ENCODE measurements at places on chromosomes 6 and 20. TPM values are rescaled to one million over a fixed set of nuclear protein-coding genes. Genes with fewer than 3 reads are reported as not detected.

- H3K4me1 ChIP-seq, result no peaks in the 10 kb centered on the region
- H3K4me3 ChIP-seq, result no peak overlapping the region
- H3K27me3 ChIP-seq, result no peaks in the 10 kb centered on the region
- no peak overlapping the region for H3K27ac ChIP-seq
Measured at GRCh38 chr20:24485981-24486380, 16.6 kb downstream of the SYNDIG1 start.

GRCh38 chr6:99768166-99768565 is 161.5 kb downstream of the PRDM13 start:
- no peak for DNase-seq
- H3K36me3 ChIP-seq, result no peaks in the 10 kb centered on the region
- H3K27me3 ChIP-seq, result no peaks in the 10 kb centered on the region
- H3K27ac ChIP-seq, result no peak overlapping the region
- no peaks in the 10 kb centered on the region for H3K4me1 ChIP-seq

DNA sequence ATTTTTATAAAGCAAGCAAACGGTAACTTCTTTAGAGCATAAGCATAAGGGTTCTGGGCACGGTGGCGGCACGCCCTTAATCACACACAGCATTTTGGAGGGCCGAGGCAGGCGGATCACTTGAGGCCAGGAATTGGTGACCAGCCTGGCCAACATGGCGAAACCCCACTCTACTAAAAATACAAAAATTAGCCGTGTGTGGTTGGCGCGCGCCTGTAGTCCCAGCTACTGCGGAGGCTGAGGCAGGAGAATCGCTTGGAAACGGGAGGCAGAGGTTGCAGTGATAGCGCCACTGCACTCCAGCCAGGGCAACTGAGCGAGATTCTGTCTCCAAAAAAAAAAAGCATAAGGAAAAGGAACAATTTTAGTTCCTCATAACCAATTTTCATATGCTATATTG is 2.6 kb downstream of the SENP6 start:
- H3K4me3 ChIP-seq, result peak overlapping the region; percentile 86
- H3K36me3 ChIP-seq, result no peaks in the 10 kb centered on the region
- no peak for DNase-seq

GRCh38 chr20:46062151-46062550 is 27.6 kb downstream of the NCOA5 start:
- H3K4me3 ChIP-seq, result no peak overlapping the region
- H3K36me3 ChIP-seq, result peaks cover 35% of the 10 kb centered on the region
- H3K27me3 ChIP-seq, result peaks cover 34% of the 10 kb centered on the region
- DNase-seq, result no peak
- H3K27ac ChIP-seq, result no peak overlapping the region

DNA sequence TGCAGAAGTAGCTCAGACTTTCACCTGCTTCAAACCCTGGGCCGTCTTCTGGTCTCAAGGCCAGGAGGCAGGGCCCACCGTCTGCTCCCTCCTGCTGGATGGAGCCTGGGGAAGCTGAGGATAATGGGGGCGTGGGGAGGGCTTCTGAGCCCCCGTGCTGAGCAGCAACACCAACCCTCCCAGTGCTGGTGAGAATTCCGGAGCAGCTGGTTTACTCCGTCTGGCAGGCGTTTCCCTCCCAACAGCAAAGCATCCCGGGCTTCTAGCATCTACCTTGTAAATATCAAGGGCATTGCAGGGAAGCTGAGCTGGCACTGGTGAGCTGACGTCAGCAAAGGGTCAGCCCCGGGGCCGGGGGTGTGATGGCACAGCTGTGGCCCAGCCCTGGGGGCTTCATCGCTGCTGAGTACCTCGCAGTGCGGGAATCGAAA is 16.8 kb upstream of the CHRNA4 start:
- H3K27me3 ChIP-seq, result no peaks in the 10 kb centered on the region
- 0 out of 2 replicates have a peak overlapping the region, but pooled peaks have one; percentile 34 for H3K4me3 ChIP-seq
- peaks cover 18% of the 10 kb centered on the region for H3K4me1 ChIP-seq
- no peak for DNase-seq

GRCh38 chr20:53940360-53940702 is 130.1 kb downstream of the BCAS1 start:
- no peaks in the 10 kb centered on the region for H3K27me3 ChIP-seq
- peaks cover 35% of the 10 kb centered on the region for H3K4me1 ChIP-seq
- peak overlapping the region; percentile 38 for H3K4me3 ChIP-seq
- peak overlapping the region; percentile 72 for H3K27ac ChIP-seq
- H3K36me3 ChIP-seq, result no peaks in the 10 kb centered on the region

LST1 gene
- total RNA-seq, result not detected

ZBTB46 gene
- 26.9 TPM for total RNA-seq

DNA sequence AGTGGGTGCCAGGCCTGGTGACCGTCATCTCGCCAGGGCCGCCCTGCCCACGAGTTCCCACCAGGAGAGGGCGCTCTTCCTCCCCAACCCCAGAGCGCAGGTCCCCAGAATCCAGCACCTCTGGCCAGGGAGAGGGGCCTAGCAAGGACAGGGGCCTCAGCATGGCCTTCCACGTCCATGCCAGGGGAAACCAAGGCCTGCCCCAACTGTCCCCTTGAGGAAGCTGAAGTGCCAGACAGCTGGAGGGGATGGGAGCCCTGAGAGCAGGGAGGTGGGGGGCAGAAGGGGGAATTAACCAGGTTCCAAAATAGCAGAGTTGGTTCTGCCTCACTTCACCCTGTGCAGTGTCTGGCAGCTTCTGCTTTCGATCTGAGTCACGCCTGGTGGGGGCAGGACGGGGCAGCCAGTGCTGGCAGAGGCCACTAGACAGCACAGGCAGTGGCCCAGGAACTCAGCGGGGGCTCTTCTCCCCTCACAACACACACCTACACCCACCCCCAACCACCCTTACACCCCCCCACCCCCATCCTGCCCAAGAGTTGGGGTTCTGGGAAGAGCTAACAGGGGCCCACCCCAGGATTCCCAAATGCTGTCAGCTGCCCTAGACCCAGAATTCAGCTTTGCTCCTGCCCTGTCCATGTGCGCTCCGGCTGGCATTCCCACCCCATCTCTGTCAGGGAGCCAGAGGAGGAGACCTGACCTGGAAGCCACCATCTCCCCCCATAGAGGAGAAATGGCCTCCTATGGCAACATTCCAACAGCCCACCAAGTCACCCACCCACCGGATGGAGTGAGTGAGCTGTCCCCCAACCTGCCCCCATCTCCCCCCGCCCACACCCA is 29.2 kb downstream of the TFEB start:
- no peaks in the 10 kb centered on the region for H3K27me3 ChIP-seq
- no peak overlapping the region for H3K4me3 ChIP-seq
- peaks cover 6% of the 10 kb centered on the region for H3K4me1 ChIP-seq
- peak; percentile 84 for DNase-seq

DTD1 gene
- total RNA-seq, result 82.7 TPM

DNA sequence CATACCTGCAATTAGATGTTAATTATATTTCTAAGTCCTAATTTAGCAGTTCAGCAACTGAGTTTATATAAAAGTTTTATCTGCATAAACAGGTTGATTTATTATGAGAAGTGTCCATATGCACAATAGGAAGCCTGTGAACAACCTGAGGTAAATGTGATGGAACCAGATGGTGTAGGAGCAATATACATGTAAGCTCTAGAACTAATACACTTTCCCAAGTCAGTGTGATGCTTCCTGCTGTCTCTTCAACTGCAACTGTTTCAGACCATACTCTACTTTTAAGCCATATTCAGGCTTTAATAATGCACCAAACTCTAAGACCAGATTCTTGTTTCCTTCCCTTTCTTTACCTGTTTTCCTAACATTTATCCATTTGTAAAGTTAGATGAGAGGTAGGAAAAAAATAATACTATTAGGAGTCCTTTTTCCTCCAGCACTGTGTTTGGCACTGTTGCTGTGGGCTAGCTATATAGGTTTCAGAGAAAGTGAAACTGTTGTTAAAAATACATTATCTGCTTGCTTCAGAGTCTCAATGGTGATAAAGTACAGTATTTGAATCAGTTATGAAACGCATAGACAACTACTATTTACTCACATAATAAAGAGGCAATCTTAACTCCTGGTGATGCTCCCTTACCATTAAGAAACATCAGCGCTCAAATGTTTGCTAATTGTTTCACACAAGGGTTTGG is 1009.3 kb downstream of the GRIK2 start:
- no peaks in the 10 kb centered on the region for H3K36me3 ChIP-seq
- DNase-seq, result no peak
- H3K27ac ChIP-seq, result no peak overlapping the region

DNA sequence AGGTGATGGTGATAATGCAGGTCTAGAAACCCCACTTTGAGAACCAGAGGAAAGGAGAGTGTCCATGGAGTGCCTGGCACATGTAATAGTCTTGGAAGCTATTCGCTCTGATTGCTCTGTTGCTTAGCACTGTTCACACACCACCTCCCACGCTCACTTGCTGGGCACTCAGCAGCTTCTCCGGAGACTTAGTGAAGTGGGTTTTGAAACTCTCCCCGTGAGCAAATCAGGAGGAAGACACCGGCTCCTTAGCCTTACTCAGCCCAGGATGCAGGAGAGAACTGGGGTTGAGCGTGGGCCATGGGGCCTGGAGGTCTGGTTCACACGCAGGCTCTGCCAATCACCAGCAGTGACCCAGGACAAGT is 22.2 kb downstream of the BMP7 start:
- H3K27me3 ChIP-seq, result no peaks in the 10 kb centered on the region
- DNase-seq, result no peak
- H3K27ac ChIP-seq, result peak overlapping the region; percentile 45
- H3K4me1 ChIP-seq, result no peaks in the 10 kb centered on the region
- H3K36me3 ChIP-seq, result no peaks in the 10 kb centered on the region

- H3K36me3 ChIP-seq, result no peaks in the 10 kb centered on the region
- H3K27ac ChIP-seq, result no peak overlapping the region
- no peak overlapping the region for H3K4me3 ChIP-seq
- H3K27me3 ChIP-seq, result no peaks in the 10 kb centered on the region
Measured at GRCh38 chr6:37155394-37156312, 14.3 kb upstream of the PIM1 start.

- H3K27me3 ChIP-seq, result no peaks in the 10 kb centered on the region
- no peak overlapping the region for H3K27ac ChIP-seq
- no peaks in the 10 kb centered on the region for H3K4me1 ChIP-seq
- no peaks in the 10 kb centered on the region for H3K36me3 ChIP-seq
- no peak overlapping the region for H3K4me3 ChIP-seq
Measured at GRCh38 chr6:46947497-46947896, 25.8 kb upstream of the ADGRF5 start.

GRCh38 chr6:145045582-145045981 is 689.7 kb downstream of the EPM2A start:
- no peaks in the 10 kb centered on the region for H3K27me3 ChIP-seq
- H3K4me3 ChIP-seq, result no peak overlapping the region
- DNase-seq, result no peak
- H3K27ac ChIP-seq, result no peak overlapping the region
- H3K36me3 ChIP-seq, result no peaks in the 10 kb centered on the region

- peak overlapping the region; percentile 93 for H3K27ac ChIP-seq
- H3K4me3 ChIP-seq, result peak overlapping the region; percentile 99
- H3K27me3 ChIP-seq, result no peaks in the 10 kb centered on the region
- peak; percentile 66 for DNase-seq
- H3K36me3 ChIP-seq, result peaks cover 6% of the 10 kb centered on the region
Measured at GRCh38 chr6:43772681-43773049, 2.7 kb downstream of the VEGFA start.

RIPPLY2 gene
- total RNA-seq, result 5.4 TPM

DNA sequence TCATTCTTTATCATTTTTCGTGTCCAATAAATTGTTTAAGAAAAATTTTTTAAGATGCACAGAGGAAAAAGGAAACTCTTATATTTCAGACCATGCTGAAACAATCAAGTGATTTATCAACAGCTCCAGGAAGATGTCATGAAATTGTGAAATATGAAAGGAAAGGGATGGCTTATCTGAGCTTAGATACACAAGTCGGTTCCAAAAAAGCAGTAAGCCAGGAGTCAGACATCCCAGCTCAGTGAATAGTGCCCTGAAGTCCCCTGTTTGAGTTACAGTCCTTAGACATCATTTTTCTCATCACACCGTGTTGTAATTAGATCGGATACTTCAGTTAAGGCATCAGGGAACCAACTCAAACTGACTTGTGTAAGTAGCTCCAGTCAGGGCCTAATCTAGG is 91.0 kb upstream of the SSTR4 start:
- H3K27me3 ChIP-seq, result no peaks in the 10 kb centered on the region
- no peaks in the 10 kb centered on the region for H3K4me1 ChIP-seq
- no peaks in the 10 kb centered on the region for H3K36me3 ChIP-seq
- H3K27ac ChIP-seq, result no peak overlapping the region

LHFPL5 gene
- not detected for total RNA-seq
